ENCODE measurements at places on chromosomes 13 and 19.

DNA sequence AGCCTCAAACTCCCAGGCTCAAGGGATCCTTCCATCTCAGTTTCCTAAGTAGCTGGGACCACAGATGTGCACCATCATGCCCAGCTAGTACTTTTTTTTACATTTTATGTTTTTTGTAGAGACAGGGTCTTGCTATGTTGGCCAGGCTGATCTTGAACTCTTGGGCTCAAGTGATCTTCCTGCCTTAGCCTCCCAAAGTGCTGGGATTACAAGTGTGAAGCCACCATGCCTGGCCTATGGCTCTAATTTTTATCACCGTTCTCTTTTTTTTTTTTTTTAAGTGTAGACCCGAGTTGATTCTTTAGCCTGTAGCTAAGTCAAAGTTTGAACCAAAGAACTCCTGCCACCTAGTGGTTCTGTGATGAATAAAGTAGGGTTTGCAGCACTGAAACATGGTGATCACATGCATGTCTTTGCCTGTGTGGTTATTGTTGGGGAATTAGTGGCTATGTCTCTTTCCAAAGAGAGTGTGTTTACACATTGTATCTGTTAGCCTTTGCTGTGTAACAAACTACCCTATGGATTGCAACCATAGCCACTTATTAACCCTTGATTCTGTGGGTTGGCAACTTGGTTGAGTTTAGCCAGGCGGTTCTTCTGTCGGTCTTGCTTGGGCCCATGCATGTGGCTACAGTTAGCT is 11.6 kb downstream of the NFILZ start:
- DNase-seq = peak; percentile 24

DNA sequence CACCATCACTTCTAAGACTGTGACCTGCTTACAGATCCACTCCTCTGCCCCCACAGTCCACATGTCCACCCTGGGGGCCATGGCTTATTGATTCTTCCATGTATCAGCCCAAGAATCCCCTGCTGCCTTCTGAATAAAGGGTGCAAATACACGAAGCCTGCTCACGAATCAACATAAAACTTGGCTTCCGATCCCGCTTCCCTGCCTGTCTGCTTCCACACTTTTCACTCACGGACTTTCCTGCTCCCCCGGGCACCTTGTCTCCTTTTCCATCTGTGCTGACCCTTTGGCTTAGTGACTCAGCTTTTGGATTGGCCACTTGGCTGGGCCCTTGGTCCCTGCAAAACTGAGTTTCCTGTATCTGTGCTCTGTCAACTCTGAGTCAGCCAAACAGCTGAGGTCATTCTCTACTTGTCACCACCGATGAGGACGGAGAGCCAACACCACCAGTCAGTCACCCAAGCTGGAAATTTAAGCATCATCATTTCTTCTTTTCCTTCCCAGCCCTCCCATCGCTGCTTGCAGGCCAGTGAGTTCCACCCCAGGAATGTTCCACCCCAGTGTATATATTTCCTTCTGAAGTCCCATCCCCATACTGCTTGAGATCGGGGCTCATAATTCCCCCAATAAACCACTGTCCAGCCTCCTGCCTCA is 11.4 kb upstream of the USP12 start:
- no peak for DNase-seq

DNA sequence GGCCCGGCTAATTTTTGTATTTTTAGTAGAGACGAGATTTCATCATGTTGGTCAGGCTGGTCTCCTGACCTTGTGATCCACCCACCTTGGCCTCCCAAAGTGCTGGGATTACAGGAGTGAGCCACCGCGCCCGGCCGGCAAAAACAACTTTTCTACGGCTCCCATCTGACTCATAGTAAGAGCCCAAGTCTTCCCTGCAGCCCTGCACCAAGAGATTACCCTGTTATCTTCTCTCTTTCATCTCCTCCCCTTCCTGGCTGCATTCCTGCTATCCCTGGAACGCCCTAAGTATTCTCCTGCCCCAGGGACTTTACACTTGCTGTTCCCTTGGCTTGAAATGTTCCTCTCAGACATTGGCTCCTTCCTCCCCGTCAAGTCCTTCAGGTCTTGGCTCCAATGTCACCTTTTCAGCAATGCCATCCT is 6.6 kb downstream of the AP2S1 start:
- no peak for DNase-seq

DNA sequence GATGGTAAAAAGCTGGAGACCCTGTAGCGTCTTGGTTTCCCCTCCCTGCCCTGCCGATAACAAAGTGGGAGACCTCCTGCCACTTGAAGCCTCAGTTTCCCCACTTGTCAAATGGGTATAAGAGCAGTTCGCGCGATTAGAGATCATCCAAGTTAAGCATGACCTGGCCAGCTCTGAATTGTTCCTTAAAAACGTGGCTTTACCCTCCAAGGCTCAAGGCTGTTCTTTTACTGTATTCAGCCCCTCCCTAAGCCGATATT is 421 bp downstream of the TNPO2 start:
- DNase-seq = no peak

DNA sequence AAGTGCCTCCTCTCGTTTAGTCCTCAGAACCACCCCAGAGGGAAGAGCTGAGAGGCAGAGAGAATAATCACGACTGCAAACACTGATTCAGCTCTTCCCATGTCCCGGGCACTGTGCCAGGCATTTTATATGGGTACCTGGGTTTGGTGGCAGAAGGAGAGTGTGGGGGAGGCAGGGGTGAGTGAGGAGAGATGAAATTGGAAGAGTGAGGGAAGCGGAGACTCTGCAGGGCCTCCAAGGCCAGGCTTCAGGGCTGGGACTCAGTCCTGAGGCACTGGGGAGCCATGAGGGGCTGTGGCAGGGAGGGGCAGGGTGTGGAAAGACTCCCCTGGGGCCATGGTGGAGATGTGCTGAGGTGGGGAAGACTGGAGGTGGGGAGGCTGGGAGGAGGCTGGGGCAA is 8.7 kb downstream of the SYNGR4 start:
- DNase-seq = no peak

DNA sequence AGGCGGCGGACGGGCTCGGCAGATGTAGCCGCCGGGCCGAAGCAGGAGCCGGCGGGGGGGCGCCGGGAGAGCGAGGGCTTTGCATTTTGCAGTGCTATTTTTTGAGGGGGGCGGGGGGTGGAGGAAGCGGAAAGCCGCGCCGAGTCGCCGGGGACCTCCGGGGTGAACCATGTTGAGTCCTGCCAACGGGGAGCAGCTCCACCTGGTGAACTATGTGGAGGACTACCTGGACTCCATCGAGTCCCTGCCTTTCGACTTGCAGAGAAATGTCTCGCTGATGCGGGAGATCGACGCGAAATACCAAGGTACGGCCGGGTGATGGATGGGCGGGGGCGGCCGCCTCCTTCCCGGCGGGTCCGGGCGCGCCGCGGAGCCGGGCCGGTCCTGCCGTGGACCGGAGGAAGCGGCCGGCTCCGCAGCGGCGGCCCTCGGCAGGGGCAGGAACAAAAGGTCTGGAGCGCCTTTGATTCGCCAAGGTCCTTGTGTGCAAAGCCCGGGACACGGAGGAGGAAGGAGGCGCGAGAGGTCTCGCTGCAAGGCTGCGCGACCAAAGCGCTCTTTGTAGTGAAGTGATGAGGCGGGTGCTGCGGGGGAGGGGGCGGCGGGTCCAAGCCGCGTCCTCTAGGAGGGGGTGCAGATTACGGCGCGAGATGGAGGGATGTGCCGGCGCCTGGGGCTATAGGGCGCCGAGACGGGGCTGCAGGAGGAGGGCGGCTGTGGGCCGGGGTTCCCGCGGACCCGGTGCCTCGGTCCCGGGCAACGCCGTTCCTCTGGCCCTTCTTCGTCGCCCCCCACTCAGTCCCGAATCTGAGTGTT is 689 bp downstream of the ING1 start:
- DNase-seq = no peak

DNA sequence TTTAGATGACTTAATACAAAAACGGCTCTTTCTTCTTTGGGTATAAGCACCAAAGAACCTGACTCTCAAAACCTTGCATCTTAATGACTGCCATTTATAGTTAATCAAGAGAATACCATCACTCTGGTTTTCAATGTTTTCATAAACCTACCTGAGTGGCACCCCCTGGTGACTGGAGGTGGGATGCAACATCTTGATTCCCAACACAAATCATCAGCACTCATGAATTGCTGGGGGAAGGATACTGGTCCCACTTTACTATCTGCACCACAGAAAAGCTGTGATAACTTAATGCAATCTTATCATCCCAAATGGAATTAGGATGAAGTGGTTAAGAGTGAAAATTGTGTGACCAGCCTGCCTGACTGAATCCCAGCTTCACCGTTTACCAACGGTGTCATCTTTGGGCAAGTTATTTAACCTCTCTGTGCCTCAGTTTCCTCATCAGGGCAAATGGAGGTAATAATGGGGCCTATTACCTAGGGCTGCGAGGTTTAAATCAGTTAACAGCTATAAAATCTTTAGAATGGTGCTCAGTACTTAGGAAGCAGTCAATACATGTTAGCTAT is 366.4 kb downstream of the KLF12 start:
- no peak for DNase-seq
